ENCODE measurements at places on chromosomes 2 and 18.

DNA sequence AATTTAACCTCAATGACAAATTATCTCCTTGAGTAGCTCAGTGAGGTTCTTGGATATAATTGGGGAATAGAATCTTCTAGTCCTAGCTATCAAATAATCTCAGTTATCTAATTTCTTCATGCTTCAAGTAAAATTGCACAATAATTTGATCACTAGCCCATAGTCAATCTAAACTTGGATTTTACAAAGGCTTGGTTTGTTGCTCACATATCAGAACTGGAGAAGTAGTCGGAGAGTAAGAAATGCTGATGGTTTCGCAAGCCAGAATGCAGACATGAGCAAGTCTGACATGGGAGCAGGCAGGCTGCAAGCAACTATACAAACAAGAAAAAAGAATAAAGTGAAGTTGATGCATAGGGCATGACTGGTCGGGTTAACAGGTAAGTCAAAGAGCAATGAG, 11.7 kb upstream of the PDE11A start:
- no peak for DNase-seq

DNA sequence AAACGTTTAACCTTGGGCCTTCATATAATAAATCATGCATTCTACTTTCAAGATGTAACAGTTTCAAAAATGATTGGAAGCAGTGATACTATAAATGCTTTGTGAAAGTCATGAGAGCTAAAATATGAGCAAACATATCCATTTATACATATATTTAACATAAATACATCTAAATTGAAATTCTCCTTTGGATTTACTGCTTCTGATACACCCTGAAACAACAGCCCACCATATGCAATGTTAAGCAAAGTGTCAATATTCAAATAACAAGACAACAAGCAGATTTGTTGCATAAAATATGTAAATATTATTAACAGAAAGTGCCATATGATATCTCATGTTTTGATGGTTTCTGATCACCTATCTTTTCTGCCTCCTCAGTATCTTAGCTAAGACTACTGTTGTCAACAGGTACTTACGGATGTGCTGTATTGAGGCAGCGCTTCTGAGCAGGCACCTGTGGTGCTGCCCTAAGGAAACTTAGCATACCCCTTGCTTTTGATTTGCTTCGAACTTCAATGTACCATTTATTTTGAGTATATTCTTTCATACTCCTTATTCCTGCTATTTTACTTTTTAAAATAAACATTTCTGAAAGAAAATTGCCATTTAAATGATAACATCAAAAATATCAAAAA, 6.1 kb downstream of the FIGN start:
- no peak for DNase-seq

- peak; percentile 13 for DNase-seq
These were observed 30.8 kb upstream of the ZNF396 start for GRCh38 chr18:35407871-35408481.

GRCh38 chr2:10721396-10722251, at the start of gene ATP6V1C2:
Gene ATP6V1C2 (plus strand): TSS chr2:10721630. CDS start chr2:10722850, 1,220 bp downstream.
- no peak for DNase-seq

- no peak for DNase-seq
These were observed 427.7 kb downstream of the NBAS start for GRCh38 chr2:15133461-15133860.

DNA sequence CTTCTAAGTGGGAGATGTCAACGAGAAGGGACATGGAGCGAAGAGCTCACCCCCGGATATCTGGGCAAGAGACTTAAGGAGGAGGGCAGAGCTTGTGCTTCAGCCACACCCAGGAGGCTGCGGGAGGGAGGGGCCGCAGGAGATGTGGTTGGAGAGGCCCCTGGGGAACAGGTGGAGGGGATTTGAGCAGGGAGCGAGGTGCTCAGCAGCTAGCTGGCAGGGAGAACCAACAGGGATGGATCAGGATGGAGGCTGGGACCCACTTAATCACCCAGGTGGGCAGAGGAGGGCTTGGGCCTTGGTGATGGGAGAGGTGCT, 78.3 kb downstream of the MBP start:
- DNase-seq: no peak

DNA sequence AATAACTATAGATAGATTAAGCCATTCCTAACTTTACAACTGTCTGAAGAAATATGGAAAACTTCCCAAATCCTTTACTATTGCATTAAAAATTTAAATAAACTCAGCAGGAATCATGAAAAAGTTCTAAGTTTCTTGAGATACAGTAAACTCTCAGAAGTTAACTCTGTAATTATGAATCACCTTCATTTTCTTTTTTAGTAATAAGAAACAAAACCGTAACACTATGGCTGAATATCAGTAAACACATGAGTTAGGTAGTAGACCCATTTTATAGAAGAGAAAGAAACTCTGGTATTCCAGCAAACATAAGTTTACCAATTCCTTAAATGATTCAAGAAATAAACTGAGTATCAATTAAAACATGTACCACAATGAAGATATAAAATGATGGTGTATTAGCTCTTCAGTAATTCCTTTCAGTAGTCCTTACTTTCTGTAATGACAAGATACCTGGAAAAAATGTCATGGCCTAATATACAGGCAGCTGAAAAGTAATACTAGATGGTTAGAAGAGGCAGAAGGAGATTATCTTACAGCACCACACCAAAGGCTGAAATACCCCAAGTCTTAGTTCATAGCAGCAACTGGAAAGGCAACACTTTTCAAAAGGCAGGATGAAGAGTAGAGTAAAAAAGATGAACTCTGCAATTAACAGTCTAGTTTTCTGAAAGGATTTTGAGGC, 11.5 kb downstream of the TRIP12 start:
- DNase-seq: no peak

- DNase-seq: no peak
These were observed 2.2 kb downstream of the DNER start for GRCh38 chr2:229712136-229712535.

DNA sequence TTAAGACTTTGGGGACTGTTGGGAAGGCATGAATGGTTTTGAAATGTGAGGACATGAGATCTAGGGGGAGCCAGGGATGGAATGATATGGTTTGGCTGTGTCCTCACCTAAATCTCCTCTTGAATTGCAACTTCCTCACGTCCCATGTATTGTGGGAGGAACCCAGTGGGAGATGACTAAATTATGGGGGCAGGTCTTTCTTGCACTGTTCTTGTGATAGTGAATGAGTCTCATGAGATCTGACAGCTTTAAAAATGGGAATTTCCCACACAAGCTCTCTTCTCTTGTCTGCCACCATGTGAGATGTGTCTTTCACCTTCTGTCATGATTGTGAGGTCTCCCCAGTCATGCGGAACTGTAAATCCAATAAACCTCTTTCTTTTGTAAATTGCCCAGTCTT, 11.5 kb upstream of the MBP start:
- no peak for DNase-seq

DNA sequence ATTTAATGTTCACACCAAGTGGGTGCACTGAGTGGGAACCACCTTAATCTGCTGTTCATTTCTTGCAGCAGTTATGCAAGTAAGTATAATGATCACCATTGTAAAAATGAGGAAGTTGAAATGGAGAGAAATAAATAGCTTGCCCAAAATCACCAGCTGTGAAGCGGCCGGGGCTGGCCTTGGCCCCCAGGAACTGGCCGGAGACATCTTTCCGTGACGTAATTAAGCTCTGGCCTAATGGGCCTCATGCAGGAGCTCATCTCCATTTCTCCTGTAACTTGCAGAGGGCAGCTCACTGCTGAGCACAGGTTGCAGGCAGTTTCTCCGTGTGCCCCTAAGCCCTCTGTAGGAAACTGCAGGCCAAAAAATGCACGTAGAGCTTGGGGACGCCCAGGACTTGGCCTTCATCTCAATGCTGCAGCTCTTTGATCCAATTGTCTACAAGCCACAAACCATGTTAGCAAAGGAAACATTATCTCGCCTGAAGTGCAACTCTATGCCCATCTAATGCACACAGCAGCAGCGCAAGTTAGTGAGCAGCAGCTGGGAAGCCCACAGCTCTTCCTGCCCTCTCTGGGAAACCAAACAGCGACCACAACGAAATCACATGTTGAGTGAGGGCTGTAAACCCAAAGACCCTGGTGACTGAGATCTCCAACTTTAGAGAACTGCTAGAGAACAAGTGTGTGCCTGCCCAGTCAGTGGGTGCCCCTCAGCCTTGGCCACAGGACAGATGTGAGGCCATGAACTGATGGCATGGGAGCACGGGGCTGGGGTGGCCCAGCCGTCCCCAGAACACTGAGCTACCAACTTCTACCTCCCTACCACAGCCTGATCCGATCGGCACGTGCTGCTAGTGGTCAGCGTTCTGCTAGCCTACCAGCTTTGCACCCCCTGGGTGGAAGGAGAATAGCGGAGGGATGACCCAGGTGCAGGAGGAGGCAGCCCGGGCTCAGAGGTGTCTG, 28.8 kb downstream of the APCDD1 start:
- DNase-seq: no peak

GRCh38 chr2:29066271-29066860, 8.0 kb downstream of the PCARE start:
- DNase-seq: no peak

DNA sequence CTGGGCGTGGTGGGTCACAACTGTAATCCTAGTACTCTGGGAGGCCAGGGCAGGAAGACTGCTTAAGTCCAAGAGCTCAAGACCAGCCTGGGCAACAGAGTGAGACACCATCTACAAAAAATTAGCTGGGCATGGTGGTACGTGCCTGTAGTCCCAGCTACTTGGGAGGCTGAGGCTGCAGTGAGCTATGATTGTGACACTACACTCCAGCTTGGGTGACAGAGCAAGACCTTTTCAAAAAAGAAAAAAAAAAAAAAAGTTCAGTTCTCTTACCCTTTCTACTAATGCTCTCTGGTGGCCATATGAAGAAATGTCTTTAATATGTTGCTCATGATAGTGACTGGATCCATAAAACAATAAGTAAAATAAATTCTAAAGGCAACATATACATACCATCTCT, 14.9 kb downstream of the TYW5 start:
- no peak for DNase-seq

- no peak for DNase-seq
These were observed 233.4 kb upstream of the SIX3 start for GRCh38 chr2:44707945-44708660.

- no peak for DNase-seq
These were observed 42.2 kb upstream of the SMAD7 start for GRCh38 chr18:48992791-48993555.

DNA sequence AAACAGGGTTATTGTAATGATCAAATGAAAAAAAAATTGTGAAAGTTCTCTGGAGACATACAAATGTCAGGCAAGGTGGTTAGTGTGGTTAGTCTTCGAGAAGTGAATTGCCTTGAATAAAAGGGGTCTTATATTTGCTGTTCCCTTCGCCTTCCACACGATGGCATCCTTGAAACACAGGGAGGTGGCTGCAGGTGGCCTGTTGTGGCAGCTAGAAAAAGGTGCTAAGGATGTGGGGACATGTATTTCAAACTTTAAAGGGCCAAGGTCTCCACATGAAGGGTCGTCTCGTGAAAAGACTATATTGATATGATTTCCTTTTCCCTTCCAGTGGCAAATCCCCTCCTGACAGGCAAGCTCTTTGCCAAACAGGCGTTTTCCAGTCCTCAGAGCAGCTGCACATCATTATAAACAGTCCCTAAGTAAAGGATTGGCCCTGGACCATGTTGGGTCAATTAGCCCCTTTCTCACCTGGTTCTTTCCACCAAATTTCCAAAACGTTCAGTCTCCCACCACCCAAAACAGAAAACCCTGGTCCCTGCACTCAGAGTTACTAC, 68.5 kb downstream of the COPS8 start:
- DNase-seq: peak; percentile 23

DNA sequence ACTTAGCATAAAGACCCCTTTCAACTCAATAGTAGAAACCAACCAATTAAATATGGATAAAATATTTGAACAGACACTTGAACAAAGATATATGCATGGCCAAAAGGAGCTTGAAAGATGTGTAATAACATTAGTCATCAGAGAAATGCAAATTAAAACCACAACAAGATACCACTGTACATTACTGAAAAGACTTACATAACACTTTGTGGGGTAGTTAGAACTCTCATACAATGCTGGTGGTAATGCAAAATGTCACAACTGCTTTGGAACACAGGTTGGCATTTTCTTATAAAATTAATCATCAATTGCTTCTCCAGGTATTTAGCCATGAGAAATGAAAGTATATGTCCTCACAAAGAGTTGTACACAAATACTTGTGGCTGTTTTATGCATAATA, 60.7 kb downstream of the TTC27 start:
- no peak for DNase-seq

GRCh38 chr2:136402281-136402680, 284.3 kb upstream of the CXCR4 start:
- no peak for DNase-seq

- no peak for DNase-seq
These were observed 204.7 kb upstream of the ITGA4 start for GRCh38 chr2:181252262-181253148.
